ENCODE measurements at places on chromosomes 7 and 10.

GRCh38 chr7:123417580-123417979 is 116.8 kb downstream of the IQUB start:
- DNase-seq = no peak

GRCh38 chr10:110433740-110434139 is 64.0 kb upstream of the DUSP5 start:
- DNase-seq = no peak

DNA sequence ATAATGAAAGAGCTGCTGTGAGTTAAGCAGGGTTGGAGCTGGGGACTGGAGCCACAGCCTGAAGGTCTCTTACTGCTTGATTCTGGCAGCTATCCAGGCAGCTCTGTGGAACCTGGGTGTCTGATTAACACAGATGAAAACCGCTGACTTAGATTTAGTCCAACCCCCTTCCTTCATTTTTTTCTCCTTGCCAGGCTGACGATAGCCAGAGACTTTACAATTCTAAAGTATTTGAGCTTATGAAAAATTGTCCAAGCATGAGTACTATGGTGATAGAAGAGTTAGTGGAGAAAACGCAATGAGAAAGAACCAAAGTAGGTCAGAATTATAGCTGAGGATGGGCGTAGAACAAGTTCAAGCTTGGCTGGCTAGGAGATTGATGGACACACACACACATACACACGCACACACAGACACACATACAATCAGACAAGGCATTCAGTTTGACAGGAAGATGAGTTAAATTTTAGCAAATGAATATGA is 13.5 kb upstream of the GPR85 start:
- no peak for DNase-seq

GRCh38 chr7:106041140-106041717 is 70.9 kb downstream of the SYPL1 start:
- DNase-seq = no peak

- DNase-seq = no peak
These were observed 44.4 kb upstream of the JCAD start for GRCh38 chr10:30103595-30104320.

DNA sequence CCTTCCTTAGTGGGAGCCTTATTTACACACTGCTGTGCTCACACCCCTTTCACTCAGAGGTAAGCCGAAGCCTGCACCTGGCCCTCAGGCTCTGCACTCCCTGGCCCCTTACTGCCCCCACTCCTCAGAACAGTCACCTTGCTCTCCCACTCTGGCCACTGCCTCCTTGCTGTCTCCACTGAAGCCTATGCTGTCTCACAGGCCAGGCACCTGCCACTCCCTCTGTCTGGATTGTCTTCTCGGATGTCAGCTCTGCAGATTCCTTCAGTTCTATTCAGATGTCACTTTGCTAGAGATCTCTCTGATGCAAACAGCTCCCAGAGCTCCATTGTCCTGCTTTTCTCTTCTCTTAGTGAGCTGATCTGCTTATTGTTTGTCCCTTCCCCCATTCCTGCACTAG is 390.7 kb downstream of the DPP6 start:
- DNase-seq = no peak

DNA sequence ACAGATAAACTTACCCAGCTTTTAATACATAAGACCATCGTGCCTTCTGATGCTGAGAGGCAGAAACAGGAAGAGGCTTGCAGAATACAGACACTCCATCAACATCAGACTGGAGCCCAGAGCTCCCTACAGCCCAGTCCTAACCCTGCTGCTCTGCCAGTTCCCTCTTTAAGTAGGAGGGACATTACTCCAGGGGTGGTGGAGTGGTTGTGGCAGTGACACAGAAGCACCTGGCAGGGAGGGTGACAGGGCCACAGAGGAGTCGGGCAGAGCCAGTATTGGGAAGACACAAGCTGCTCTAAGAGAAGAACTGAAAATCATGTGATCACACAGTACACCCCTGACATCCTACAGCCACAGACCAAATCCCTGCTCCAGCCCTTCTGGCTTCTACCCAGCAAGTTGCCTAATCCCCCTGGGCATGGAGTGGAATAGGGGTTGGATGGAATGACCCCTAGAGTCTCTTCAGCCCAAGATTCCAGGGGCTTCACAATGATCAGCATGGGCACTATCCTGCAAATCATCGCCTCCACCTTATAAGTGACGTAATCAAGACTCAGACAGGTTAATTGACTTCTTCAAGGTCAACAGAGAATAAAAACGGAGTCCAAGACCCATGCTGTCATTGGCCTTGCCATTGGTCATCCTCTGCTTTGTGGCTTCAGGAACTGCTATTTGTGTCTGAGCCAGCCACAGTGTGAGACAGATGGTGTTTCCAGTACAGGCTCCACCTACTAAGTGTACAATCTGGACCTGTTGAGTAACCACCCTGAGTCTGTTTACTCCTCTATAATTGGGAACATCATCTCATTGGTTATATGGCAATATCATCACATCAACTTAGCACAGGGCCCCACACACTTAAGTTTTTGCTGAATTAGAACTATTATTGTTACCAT is 61.1 kb upstream of the ZMIZ1 start:
- DNase-seq = no peak

GRCh38 chr10:9786576-9786975 is 1231.1 kb upstream of the CELF2 start:
- no peak for DNase-seq

- no peak for DNase-seq
These were observed 14.3 kb upstream of the JCAD start for GRCh38 chr10:30073767-30074060.

DNA sequence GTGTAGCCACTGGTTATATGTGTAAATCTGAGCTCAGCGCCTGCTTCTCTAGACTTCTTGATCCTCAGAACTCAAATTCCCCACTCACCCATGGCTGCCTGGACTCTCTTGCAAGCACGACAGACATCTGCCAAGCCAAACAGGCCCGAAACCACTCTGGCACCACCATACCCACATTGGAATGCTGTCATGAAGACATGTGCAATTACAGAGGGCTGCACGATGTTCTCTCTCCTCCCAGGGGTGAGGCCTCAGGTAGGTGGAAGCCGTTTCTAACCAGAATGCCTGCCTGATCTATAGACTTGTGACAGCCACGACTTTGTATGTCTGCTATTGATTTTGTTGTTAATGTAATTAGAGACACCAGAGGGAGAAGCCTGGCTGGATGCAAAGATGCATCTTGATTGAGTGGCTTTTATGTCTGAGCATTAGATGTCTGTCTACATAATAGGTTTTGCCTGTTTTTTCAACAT is 4.0 kb downstream of the BAMBI start:
- no peak for DNase-seq

DNA sequence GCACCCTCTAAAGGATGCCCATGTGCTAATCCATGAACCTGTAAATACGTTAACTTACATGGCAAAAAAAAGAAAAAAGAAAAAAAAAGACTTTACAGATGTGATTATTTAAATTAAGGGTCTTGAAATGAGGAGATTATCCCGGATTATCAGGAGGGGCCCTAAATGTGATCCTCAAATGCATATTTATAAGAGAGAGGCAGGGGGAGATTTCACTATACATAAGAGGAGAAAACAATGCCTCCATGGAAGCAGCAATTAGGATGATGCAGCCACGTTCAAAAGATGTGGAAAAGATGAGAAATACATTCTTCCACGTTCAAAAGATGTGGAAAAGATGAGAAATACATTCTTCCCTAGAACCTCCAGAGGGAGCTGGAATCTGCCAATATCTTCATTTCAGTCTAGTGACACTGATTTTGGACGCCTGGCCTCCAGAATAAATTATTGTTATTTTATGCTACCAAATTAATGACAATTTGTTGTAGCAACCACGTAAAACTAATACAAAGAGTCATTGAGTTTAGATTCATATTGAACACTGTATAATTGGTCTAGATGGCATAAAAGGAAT is 328.4 kb upstream of the GNAI1 start:
- no peak for DNase-seq

GRCh38 chr7:87223666-87224065 is 4.1 kb upstream of the TMEM243 start:
- no peak for DNase-seq

GRCh38 chr10:34667177-34667576 is 147.9 kb downstream of the PARD3 start:
- DNase-seq = no peak

DNA sequence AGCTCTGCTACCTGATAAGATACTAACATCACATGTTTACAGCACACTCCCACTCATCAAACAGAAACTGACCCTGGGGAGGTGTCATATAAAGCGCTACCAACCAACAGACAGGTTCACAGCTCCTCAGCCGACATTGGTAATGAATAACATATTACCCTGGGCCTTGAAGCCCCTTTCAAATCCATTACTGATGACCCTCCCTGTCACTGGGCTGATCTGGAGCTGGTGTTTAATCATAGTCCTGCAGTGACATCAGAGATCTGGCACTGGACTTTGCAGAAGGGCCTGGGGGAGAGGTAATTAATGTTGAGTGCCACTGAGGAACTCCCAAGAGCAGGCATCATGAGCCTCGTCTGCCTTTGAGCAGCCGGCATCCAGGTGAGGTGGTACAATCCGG is 306.5 kb upstream of the NFE2L3 start:
- no peak for DNase-seq

GRCh38 chr7:33325754-33326484 is 196.6 kb downstream of the BBS9 start:
- DNase-seq = no peak

DNA sequence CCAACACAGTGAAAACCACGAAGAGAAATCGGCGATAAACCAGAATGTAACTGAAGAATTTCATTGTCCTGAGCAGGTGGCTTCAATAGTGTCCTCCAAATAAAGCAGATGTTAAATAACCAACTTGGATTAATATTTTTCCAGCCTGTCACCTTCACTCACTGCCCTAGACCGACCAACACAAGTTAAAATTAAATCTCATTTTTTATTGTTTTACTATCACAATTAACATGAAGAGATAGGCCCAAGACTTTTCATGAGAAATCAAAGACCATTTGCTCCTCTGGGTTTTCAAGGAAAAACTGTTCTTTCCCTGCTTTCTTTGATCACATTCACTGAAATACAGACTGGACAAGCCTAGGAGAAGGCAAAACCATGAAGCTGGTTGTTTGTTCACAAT is at the start of gene SLC13A1:
Gene SLC13A1, minus strand, starts transcription at position 87 of the 400 bp plus-strand sequence. Its CDS starts 23 bp downstream, at position 64.
- DNase-seq = no peak

DNA sequence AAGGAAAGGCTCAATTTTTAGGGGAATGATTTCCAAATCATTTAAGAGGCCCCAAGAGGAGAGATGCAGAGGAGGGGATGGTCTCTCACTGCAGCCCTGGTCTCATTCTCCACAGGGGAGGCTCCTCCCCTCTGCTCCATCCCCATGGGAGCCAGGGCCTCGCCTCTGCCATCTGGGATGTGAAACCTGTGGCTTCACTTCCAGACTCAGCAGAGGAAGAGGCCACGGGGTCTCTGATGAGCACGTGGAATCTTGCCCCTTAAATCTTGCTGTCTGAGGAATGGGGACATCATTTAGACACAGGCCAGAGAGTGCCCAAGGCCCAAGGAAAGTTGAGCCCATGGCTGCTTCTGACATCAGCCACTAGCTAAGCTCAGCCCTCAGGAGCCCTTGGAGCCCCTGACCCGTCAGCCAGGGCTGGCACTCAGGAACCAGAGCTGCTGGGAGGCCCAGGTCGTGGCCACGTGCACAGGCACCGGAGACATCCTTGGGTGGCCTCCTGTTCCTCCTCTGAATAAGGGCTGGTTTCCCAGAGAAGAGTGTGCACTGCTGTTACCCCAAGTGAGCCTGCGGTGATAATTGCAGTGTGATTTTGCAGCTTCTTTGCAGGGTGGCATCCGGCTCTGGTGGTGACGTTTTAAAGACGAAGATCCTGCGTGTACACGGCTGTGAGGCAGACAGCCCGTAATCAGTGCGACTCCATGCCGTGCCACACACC is 50.5 kb downstream of the VIPR2 start:
- no peak for DNase-seq

DNA sequence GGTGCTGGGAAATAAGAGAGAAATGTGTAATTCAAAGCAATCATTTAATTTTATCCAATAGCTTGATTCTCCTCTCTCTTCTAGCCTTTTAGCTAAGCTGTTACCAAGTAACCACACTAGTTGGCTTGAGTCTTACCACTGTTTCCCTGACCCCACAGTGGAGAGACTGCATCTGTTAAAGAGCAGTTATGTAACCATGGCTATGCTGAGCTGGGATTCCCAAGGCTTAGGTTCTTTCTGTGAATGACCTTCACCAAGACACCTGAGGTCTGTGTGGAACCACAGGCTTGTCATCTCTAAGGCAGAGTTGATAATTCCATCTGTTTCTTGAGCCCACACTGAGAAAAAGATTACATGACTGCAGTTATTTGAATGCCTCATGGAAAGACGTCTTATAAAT is 47.7 kb upstream of the ATRNL1 start:
- DNase-seq = no peak

DNA sequence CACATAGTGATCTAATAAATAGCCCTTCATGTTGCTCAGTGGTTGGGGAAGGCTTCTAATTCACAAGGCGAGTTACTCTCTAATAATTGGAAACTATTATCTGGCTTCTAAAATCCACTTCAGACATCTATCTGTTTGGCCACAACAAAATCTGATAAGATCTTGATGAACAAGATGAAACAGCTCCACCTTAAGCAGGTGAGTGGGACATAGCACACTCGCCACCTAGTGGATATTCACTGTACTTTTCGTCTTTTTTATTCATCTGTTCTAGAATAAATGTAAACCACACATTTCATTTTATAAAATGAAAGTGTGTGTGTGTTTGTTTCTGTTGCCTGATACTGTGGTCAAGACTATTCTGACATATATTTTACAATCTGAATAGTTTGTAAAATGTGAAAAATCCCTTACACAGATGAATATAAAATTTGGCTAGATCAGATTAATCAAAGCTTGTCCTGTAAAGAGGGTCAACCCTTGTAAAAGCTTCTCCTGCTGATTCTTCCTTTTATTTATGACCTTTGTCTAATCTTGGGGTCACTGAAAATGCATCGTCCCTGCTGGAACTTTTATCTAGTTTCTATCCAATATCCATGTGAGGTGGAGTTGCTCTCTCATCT is 26.5 kb upstream of the CNTNAP2 start:
- DNase-seq = no peak
